Sciatic nerve (tissue), 2 donors: ENCODE measurements at places on chromosomes 11 and 22. TPM values are rescaled to one million over a fixed set of nuclear protein-coding genes. Genes with fewer than 3 reads are reported as not detected.
A peak's percentile ranks its signal among the peaks of the same experiment; 100 is the strongest.

DNA sequence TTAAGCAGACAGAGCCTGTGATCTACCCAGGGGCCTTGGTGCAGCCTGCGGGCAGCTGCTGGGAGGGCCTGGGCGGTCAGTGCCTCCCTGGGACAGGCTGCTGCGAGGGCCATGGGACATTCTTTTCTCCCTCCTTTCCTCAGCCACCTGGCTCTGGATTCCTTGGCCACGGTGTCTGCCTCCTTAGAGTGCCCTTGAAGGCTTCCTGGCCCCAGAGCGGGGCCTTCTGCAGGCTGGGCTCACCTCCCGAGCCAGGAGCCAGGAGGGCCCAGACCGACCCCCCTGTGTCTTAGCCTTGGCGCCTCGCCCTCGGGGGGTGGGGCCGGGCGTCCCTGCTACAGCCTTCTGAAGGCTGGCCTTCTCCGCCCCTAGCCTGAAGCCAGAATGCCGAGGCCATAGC lies 231.2 kb downstream of the TBC1D22A start:
- DNase-seq, result peak; percentile 53

GRCh38 chr11:41665441-41666360 lies 206.2 kb upstream of the LRRC4C start:
- DNase-seq, result no peak

DNA sequence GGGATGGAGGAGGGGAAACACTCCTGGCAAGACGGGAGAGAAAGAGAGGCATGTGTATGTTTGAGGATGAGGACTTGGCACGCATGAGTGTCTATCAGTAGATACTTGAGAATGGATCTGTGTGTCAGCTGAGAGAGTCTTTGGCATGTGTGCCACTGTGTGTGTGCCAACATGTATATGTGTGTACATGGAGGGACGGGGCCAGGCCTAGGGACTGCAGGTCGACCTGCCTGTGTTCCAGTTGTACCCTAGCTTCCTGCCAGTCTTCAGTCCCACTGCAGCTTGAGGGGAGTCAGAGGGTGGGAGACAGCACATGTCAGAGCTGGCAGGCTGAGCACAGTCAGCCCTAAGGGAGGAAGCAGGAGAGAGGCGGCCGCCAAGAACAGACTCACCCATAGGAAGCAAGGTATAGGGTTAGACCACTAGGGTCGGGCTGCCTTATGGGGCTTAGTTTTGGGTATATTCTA lies 5.6 kb downstream of the CLCF1 start:
- DNase-seq, result no peak

DNA sequence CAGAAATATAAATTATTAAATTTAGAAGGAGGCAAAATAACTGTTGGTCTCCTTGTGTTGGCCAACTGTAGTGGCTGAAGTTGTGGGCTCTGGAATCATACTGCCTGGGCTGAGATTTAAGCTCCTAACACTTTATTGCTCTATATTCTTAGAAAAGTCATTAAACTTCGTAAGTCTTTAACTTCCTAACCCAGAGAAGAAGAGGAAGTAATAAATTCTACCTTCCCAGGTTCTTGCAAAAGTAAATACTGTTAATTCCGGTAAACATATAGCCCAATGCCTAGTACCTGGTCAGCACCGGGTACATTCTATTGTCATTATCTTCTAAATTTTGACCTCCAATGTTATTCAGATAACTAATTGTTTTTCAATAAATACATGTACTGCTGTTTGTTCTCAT lies 4.5 kb downstream of the OR51T1 start:
- DNase-seq, result no peak

GRCh38 chr11:63901660-63902059 lies 15.3 kb downstream of the RCOR2 start:
- DNase-seq, result no peak

- DNase-seq, result no peak
Observed at GRCh38 chr11:33553486-33553885, 147.1 kb downstream of the C11orf91 start.

DNA sequence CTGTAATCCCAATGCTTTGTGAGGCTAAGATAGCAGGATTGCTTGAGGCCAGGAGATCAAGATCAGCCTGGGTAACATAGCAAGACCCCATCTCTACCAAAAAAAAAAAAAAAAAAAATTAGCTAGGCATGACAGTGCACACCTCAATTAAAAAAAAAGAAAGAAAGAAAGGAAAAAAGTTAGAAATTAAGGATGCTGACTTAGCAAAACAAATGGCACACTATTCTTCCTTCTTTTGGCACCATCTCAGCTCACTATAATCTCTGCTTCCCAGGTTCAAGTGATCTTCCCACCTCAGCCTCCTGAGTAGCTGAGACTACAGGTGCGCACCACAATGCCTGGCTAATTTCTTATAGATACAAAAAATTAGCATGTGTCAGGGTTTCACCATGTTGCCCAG lies 33.9 kb downstream of the PC start:
- no peak for DNase-seq

- DNase-seq, result peak; percentile 90
Observed at GRCh38 chr11:64971421-64972233, at the start of gene MAJIN. MAJIN (minus strand) TSS chr11:64972108; CDS start chr11:64959405, 12,703 bp downstream.

DNA sequence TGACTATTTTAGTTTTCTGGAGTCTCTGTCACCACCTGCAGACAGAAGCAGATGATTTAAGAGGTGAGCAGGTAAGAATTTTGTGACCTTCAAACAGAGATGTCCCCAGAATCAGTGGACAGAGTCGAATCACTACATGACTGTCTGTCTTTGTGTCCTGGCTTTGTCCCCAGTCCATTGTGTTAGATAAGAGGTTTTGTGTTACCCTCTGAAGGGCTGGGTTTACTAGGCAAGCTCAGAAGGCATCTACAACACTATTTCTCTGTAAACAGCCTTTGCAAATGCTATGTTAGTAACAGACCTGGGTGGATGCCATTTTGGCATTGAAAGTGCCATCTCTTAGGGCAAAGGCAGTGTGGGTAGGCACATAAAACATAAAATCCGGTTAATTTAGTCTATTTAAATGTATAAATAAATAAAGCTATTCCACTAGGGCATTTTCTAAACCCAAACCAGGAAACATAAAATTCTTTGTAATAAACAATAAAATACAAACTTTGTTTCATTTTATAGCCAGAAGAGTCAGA lies 40.3 kb upstream of the CADM1 start:
- no peak for DNase-seq

GRCh38 chr22:32422062-32422461 lies 10.0 kb upstream of the RTCB start:
- no peak for DNase-seq

DNA sequence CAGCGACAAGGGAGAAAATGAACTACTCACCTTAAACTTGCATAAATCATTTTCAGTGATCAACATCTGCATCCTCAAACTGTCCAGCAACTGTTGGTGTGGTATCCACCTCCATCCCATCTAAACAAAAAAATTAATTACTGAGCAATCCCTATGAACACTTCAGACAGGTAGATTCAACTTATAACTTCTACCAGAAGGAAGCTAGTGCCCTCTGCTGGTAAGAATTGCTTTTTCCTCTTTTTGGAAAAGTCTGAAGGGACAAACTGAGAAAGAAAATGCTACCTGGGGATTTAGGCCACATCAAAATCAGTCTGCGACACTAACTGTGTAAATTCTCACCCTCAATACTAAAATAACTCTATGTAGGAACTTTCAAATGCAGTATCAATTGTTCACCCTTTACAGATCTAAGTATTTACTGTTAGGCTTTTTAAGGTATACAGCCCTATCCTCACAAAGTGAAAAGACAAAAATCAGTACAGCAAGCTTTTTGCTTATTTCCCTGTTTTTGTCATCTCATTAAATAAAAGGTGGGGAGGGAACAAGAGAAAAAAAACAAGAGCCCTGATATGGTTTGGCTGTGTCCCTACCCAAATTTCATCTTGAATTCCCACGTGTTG lies 17.9 kb downstream of the CLNS1A start:
- DNase-seq, result no peak

GRCh38 chr22:43446037-43446803 lies 34.4 kb downstream of the MPPED1 start:
- DNase-seq, result peak; percentile 45

DNA sequence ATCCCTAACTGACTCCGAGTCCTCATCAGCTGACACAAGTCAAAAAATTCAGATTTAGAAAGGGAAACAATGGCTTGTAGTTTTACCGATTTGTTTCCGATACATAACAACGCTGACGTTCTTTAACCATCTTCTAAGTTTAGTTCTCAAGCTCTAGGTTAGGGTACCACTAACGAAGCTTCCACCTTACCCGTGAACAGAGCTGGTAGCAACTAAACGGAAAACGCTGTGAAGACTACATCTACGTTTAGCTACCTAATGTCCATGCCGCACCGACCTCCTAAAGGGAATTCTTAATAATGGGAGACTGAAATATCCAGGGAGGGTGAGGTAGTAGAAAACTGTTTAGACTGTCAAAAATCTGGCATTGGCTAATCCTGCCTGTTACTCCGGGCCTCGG lies 1.0 kb downstream of the NUP98 start:
- DNase-seq, result peak; percentile 12

OR51B4 gene
- total RNA-seq, result 0.40 TPM

APOA1 gene
- 7.0 TPM for total RNA-seq

SSTR3 gene
- not detected for total RNA-seq

CD3E gene
- total RNA-seq, result 2.5 TPM
